Effector CD8-positive, alpha-beta T cell (primary cell): ENCODE measurements at places on chromosomes 3 and 15.
A peak's percentile ranks its signal among the peaks of the same experiment; 100 is the strongest.

DNA sequence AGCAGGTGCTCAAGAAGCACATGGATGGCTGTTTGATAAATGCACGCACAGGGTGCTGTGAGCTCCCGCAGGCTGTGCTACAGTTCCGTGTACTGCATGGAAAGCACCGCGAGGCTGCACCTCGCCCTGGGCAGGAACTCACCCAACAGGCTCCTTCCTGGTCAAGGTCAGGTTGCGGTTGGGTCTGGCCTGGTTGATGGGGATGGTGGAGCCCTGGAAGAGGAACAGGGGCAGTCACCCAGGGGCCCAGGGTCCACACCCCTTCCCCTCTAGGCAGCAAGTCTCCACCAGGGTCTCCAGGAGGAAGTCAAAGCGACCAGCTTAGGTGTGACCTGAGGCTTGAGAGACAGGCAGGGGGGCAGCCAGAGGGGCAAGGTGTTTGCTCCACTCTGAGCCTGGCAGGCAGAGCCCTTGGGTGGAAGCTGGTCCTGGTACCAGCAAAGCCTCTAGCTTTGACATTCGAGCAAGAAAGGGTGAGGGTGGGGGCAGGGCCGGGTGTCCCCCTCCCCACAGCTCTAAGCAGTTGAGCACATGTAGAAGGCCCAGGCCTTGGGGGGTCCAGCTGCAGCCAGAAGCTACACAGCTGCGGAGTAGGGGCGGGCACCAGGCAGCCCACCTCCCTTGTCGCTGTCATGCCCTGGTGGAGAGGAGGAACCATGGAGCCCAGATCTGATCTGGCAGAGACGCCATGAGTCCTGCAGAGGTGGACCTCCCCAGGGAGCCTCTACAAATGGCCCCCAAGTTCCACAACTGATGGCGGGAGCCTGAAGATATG, 46.3 kb upstream of the SLC41A3 start:
- no peak for DNase-seq

GRCh38 chr3:23164746-23165145, 38.4 kb upstream of the UBE2E2 start:
- DNase-seq: no peak

DNA sequence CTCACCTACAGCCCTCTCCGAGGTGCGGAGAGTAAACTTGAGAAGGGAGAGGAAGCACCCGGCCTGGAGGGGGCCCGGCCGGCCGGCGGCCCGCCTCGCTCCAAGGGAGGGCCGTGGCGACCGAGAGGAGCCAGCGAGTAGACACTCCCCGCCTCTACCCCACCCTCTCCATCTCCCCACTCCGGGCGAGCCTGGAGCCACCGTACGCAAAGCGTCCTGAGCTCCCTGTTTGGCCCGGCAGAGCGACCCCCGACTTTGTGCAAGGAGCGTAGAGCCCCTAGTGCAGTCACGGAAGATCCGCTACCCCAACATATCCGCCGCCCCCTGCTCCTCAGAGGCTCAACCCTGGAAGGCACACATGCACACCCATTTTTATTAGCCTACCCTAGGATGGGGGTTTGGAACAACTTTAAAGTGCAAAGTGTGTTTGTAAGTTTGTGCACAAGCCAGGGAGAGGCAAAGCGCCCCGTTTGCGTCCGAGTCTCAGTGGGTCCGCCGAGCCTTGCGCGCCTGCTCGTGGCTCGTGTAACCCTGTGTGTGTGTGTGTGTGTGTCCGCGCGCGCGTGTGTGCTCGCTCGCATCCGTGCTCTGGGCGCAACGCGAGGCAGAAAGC, 508 bp upstream of the SMAD6 start:
- no peak for DNase-seq

GRCh38 chr3:143315766-143316165, 196.2 kb downstream of the CHST2 start:
- no peak for DNase-seq

GRCh38 chr3:194730365-194730764, 44.7 kb downstream of the FAM43A start:
- DNase-seq: no peak

GRCh38 chr3:97687734-97688133, 76.8 kb upstream of the ARL6 start:
- DNase-seq: no peak

GRCh38 chr3:23275061-23275460, 71.9 kb downstream of the UBE2E2 start:
- DNase-seq: no peak

DNA sequence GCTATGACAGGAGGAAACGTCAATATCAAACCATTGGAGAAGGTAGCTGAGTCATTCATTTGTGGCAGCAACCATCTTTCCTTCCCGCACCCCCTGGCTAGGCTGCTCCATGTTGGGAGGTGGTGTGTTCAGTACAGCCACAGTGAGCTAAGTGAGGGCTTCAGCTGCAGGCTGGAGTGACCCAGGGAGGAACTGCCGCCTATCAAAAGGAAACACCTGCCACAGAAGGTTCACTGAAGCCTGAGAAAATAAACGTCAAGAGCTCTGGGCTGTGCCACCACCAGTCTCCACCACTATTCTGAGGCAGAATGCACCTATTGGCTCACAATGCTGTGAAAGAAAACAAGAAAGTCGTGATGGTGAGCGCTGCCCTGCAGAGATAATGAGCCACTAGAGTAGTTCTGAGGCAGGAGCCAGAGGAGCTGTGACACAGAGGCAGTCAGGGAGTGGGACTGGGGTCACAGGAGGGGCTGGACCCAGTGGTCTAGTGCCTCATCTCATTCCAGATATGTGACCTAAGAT, 34.8 kb upstream of the CD47 start:
- DNase-seq: peak; percentile 13

- no peak for DNase-seq
Observed at GRCh38 chr15:55255714-55256113, 33.9 kb downstream of the RAB27A start.

DNA sequence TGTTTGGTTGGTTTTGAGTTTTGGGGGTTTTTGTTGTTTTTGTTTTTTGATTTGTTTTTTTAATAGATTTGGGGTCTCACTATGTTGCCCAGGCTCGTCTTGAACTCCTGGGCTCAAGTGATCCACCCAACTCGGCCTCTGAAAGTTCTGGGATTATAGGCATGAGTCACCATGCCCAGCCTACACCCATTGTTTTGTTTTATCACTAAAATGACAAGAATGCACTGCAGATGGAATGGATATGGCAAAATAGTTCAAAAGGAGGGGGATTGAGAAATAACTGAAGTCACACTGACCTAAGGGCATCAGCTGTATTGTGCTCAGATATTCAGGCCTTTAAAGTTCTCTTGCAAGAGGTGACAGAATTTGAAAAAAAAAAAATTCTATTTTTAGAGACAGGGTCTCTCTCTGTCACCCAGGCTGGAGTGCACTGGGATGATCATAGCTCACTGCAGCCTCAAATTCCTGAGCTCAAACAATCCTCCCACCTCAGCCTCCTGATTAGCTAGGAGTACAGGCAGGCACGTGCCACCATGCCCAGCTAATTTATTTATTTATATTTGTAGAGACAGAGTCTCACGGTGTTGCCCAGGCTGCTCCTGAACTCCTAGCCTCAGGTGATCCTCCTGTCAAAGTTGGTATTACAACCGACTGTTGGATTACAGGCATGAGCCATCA, 4.4 kb upstream of the RASA2 start:
- no peak for DNase-seq

DNA sequence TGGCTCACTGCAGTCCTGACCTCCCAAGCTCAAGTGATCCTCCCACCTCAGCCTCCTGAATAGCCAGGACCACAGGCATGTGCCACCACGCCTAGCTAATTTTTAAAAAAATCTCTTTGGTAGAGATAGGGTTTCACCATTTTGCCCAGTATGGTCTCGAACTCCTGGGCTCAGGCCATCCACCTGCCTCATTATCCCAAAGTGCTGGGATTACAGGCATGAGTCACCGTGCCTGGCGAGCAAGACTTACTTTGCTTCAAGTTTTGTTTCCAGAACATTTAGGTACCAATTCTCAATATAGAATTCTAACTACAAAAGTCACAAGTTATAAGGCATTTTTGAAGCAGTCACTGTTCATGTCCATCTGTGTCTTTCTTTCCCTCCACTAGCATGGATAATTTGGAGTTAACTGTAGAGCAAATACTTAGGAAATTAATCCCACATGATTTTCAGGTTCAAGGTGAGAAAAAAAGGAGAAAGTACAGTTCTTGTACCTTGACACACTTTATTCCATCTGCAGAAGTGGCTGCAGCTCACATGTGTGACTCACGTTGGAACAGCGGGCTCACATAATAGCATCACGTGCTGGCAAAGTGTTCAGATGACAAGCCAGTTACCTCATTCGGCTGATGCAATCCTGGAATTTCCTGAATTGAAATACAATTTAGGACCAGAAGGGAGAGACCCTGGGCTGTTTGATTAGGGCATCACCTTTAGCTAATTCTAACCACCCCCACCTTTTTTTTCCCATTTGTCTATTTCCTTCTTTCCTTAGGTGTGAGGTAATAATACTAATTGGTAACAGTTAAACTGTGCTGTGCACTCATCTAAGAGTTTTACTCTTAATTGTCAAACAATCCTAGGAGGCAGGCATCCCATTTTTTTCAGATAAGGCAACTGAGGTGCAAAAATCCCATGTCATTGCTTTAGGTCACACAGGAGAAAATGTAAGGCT, 46.9 kb upstream of the NEDD4 start:
- DNase-seq: no peak

DNA sequence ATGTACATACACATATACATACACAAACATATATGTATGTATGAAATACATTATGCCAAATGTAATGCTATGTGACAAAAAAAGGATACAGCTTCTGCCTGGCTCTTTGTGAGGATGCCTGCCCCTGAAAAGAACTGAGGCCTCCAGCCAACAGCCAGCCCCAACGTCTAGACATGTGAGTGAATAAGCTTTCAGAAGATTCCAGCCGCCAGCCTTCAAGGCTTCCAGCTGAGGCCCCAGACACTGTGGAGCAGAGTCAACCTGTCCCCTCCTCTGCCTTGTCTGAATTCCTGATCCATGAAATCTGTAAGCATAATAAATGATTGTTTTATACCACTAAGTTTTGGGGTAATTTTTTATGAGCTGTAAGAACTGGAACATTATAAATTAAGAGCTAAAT, 24.7 kb downstream of the GXYLT2 start:
- DNase-seq: no peak

- no peak for DNase-seq
Observed at GRCh38 chr3:161649900-161650484, 153.4 kb downstream of the OTOL1 start.

- no peak for DNase-seq
Observed at GRCh38 chr3:111194048-111194447, 122.4 kb downstream of the NECTIN3 start.

DNA sequence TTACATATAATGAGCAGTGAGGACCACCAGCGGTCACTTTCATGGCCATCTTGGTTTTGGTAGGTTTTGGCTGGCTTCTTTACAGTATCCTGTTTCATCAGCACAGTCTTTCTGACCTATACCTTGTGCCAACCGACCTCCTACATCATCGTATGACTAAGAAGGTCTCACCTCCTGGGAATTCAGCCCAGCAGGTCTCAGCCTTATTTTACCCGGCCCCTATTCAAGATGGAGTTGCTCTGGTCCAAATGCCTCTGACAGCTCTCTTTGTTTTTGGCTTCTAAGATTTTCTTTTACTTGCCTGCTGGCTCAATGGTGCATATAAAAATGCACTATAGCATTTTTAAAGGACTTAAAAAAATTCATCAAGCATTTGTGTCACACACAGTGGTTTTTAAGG, 3.2 kb upstream of the MME start:
- no peak for DNase-seq

DNA sequence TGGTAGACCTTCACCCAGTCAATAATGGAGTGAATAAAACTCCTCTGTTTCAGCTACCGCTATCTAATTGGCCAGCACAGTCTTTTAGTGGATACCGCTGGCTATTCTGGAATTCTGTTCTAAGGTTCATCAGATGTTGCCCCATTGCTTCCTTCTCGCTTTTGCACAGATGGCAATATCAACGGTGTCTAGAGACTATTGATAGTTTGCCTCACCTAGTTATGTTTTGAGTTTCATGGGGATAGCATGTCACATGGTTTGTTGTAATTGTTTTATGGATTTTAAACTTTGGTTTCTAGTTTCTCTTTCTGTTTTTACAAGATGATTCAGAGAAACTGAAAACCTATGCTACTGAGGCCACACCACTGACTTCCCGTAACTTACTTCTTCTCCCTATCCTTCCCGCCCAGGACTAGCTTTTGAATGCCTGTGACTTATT, 2.0 kb downstream of the XRN1 start:
- DNase-seq: no peak

- DNase-seq: no peak
Observed at GRCh38 chr3:88009066-88009465, 49.7 kb downstream of the CGGBP1 start.

- no peak for DNase-seq
Observed at GRCh38 chr3:105504440-105504951, 137.8 kb downstream of the ALCAM start.

DNA sequence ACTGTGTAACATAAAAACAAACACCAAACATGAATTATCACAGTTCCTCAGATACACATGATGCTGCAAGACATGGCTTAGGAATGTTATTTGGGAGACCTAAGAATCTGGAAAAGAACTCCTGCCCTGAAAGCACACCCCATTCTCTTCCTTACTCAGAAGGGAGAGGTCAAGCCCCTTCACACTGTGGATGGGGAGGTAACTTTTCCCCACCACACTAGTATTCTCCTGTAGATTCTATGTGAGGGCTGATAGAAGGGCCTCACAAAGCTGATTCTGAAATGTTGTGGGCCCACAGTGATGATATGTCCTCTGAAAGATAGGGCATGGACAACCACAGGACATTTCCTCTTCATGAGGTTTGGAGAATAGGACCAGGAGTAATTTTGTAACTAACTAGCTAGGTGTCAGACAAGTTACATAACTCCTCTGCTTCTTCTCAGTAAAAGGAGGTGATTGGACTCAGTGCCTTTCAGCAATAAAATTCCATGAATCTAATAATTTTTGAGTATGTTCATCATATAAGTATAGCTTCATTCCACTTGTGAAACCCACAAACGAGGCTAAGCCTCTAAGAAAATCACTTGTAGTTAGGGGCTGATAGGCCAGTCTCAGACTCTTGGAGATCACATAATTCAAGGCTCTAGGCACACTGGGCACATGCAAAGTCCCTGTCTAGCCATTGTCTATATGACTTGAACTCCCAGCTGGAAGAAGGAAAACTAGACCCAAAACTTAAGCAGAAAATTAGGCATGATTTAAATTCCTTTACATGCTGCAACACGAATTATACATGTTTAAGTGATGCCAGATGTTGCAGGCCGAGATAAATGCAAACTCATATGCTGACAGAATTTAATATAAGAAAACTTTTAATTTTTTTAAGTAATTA, 7.5 kb downstream of the PTX3 start:
- no peak for DNase-seq

GRCh38 chr15:56532721-56533460, 68.0 kb upstream of the MNS1 start:
- DNase-seq: no peak

DNA sequence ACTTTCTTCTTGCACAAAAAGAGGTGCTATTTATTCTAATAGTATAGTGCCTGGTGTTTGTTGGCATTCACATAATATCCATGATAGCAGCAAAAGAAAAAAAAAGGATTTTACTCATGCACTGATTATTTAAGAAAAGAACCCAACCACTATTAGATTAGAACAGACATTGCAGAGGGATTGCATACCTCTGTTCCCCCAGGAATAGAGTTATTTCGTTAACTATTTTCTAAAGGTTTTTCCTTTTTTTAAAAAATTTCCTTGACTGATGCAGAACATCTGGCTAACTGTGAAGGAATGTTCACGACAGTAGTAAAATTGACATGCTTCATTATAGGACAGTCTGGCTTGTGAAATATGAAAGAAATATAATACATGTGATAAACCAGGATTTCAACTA, 136.6 kb upstream of the PTX3 start:
- DNase-seq: no peak

GRCh38 chr15:90872486-90873184, 4.2 kb downstream of the FURIN start:
- DNase-seq: no peak

GRCh38 chr15:77021803-77022381, 27.0 kb downstream of the PSTPIP1 start:
- peak; percentile 20 for DNase-seq
